Foreskin melanocyte (primary cell): ENCODE measurements at places on chromosomes 16 and 17.

- no peak for DNase-seq
Measured at GRCh38 chr16:61814726-61815347, 221.4 kb downstream of the CDH8 start.

DNA sequence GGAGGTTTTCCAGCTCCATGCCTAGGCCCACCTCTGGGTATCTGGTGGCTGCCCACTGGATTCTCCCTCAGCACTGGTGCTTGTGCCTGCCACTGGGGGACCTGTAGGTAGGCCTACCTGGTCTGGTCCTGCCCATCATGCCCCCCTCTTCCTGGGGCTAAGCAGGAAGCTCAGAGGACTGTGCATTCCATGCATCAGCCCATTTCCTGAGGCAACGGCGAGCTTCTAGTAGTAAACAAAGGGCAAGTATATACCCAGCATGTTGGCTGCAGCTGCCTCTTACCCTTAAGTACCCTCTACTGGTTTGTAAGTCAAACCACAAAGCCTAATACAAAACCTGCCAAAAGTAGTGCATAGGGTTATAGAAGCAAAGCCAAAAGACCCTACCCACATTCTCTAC, 37.5 kb downstream of the SDR42E1 start:
- peak; percentile 5 for DNase-seq

DNA sequence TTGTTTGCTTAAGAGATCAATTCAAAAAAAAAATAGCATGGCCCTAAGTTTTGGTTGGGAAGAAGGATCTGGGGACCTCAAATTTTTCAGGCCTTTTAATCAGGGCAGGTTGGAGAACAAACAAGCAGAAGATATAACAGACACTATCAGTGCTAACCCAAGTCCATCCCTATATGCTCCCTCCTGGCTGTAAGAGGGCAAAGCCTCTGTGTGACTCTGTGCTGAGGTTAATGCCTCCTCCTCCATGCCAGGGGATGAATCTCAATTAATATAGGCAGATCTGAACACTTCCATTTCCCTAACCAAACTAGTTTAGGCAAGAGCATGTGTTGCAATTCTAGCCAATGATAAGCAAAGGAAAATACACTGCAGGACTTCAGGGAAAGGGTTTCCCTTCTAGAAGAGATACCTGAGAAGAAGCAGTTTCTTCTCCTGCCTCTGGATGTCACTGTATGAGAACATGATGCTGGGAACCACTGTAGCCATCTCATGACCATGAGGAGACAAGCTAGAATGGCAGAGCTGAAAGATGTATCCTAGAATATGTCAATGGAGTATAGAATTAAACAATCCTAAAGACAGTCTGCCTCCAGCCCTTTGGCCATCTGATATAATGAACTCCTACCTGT, 76.0 kb downstream of the CHD9NB start:
- peak; percentile 13 for DNase-seq

GRCh38 chr17:64020056-64020766, at the start of gene ICAM2:
ICAM2 (minus strand) TSS chr17:64020633; CDS start chr17:64006691, 13,942 bp downstream.
- DNase-seq: no peak

GRCh38 chr16:31260136-31260931, 559 bp downstream of the ITGAM start:
- no peak for DNase-seq

- DNase-seq: no peak
Measured at GRCh38 chr16:75065521-75066149, 50.9 kb downstream of the LDHD start.

GRCh38 chr16:58339452-58339981, 44.7 kb upstream of the PRSS54 start:
- no peak for DNase-seq

DNA sequence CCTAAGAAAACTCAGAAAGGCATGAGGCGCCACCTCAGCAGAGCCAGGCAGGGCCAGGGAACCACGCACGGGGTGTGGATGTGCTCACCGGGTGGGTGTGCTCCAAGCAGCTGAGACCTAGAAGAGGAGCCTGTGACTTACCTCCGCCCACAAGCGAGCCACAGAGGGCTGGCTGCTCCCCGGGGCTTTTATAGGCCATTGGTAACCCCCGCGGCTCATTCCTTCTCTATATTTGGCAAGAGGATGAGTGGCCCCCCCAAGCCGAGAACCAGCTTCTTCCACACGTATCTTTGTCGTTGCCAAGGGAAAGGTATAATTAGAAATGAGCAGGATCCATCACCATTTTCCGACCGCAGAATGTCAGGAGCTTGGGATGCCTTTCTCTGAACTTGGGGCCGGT, at the start of gene MYH3:
MYH3 (minus strand) TSS at position 162 of the 400 bp plus-strand sequence. CDS start 2,245 bp downstream, outside the sequence.
- no peak for DNase-seq

- no peak for DNase-seq
Measured at GRCh38 chr17:4527134-4527533, 28.1 kb downstream of the MYBBP1A start.

- DNase-seq: no peak
Measured at GRCh38 chr17:61302953-61303816, 96.5 kb upstream of the TBX2 start.

GRCh38 chr16:11210260-11210659, 45.7 kb downstream of the SOCS1 start:
- no peak for DNase-seq

DNA sequence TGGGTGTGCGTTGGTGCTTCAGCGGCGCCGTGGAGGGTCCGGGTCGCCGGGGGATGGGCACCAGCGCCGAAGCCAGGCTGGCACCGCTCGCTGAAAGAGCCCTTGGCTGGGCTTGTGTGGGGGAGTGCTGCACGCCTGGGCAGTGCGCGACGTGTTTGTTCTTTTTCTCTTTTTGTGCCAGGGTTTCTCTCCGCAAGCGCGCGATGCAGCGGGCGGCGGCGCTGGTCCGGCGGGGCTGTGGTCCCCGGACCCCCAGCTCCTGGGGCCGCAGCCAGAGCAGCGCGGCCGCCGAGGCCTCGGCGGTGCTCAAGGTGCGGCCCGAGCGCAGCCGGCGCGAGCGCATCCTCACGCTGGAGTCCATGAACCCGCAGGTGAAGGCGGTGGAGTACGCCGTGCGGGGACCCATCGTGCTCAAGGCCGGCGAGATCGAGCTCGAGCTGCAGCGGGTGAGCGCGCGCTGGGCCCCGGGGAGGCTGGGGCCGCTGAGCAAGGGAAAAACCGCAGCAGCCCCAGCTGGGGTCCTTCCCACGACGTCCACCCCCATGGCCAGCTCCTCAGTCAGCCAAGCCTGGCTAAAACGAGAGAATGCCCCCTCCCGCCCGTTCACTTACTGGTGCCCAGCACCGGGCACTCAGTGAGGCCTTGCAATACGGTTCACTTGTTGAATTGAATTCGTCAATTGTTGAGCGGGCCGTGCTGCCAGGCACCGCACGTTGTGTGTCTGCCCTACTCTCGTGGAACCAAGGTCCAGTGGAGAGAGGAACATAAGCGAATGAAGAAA, 541 bp downstream of the GPT2 start:
- no peak for DNase-seq

- DNase-seq: no peak
Measured at GRCh38 chr16:79395591-79395990, 204.9 kb downstream of the MAF start.

DNA sequence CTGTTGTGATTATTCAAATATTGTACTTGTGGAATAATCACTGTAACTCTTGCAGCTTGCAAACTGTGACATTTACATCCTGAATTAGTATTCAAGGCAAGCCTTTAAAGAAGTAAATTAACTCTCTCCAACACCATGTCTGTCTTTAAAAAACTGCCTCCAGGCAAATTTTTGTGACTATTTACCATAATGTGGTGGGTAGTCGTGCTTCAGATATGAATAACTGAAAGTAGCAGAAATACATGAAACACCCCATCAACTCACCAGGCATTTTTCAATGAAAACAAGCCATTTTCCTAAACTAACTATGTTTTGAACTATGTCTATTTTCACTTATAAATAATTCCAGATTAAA, 217.4 kb upstream of the PSMD7 start:
- DNase-seq: peak; percentile 34

DNA sequence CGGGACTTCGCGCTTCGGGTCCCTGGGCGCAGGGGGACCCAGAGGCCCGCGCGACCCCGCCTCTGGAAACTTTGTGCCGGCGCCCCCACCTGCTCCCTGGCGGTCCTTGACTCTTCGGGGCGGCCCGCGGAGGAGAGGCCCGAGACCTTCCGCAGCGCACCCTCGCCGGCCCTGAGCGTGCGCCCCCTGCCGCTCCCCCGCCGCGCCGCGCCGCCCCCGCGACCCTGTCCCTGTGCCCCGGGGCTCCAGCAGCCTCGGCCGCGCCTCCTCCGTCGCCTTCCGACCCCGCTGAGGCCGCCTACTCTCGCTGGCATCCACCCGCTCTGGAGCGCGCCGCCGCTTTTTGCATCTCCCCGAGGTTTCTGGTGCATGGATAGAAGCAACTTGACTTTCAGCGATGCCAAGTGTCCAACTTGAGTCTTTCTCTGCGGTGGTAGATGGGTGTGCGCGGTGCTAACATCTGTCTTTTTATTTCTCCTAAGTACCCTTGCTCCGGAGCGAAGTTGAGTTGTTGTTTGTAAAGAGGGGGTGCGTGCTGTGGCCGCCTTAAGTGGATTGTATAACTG, 414 bp downstream of the DUSP14 start:
- peak; percentile 58 for DNase-seq

DNA sequence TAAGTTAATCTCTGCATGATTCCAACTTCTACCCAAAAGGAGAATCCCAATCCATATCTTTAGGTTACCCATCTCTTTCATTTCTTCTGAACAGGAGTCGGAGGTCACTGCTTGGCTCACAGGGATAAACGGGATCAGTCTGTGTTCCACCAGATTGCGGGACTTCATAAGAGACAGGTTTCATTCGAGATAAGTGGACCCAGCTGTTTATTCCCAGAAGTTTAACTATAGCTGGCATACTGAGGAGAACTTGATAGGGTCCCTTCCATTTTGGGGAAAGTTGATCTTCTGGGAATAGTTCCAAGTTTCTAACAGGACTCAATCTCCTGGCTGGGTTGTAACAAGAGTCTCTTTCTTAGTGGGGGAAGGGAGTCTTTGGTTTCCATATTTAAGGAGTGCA, 45.4 kb upstream of the ARL4D start:
- DNase-seq: no peak

- DNase-seq: no peak
Measured at GRCh38 chr17:58702708-58703107, 10.3 kb downstream of the RAD51C start.

GRCh38 chr17:27244491-27245223, 49.3 kb upstream of the WSB1 start:
- peak; percentile 62 for DNase-seq

DNA sequence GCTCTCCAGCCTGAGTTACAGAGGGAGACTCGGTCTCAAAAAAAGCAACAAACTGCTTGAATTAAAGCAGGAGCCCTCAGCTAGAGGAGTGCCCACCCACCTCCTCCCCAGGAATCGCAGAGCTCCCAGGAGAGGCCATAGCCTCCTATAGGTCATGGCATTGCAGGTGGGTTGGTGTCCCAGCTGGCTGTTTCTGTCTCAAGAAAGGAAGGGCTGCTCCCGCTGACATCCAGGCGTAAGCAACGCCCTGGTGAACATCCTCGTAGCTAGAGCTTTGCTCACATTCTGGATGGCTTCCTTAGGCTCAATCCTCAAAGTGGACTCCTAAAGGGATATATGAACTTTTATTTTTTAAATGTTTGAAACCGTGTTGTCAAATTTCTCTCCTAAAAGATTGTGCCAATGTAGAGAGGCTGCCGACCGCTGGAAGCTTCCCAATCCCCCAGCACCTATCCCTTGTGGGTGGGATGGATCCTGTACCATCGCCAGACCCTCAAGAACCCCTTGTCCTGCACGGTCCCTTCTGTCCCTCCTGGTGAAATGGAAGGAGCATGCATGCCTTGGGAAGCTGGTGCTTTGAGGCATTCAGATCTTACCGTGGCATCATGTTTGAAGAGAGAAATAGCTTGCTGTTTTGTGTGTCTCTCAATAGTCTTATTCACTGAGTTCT, 5.9 kb downstream of the NLRC5 start:
- DNase-seq: no peak

DNA sequence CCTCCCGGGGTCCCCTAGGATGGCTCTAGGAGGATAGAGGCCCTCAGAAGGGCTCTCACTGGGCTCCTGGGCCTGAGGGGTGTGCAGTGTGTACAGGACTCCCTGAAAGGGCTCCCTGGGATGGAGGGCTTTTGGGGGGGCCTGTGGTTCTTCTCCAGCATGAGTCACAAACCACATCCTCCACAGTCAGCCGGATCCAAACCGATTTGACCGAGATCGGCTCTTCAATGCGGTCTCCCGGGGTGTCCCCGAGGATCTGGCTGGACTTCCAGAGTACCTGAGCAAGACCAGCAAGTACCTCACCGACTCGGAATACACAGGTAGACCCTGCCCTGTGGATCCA, 4.5 kb downstream of the TRPV2 start:
- peak; percentile 67 for DNase-seq

GRCh38 chr17:51434434-51435170, 174.3 kb downstream of the UTP18 start:
- DNase-seq: no peak

GRCh38 chr17:69265873-69266272, 37.2 kb upstream of the ABCA10 start:
- DNase-seq: no peak

DNA sequence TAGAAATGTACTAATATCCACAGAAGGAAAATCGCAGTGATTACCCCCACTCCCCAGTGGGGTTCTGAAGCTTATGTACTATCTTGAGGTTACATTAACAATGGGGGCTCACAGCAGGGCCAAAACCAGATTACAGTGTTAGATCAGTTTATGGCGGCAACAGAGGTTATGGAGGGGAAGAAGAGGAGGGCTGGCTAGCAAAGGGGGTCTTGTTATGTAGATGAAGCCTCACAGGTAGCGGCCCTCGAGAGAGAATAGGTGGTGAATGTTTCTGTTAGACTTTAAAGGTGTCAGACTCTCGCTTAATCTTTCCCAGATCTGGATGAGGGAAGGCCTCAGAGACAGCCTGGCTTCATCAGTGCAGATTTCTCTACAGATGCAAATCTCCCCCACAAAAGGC, 22.2 kb downstream of the RNF112 start:
- DNase-seq: no peak

DNA sequence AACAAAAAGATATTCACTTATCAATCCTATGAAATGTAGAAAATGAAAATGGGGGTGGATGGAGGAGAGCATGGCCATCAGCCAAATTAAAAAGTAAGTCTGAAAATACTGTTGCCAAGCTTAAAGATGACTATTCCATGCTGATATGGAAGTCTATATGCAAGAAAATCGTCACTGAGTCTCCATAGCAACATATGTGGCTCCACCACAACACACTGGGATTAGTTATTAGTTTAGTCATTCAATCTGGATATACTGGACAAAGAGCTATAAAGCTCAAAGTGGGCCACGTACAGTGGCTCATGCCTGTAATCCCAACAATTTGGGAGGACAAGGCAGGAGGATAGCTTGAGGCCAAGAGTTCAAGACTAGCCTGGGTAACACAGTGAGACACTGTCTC, 24.7 kb upstream of the PSMD7 start:
- no peak for DNase-seq

- no peak for DNase-seq
Measured at GRCh38 chr17:37506678-37507077, 17.0 kb downstream of the DUSP14 start.

- DNase-seq: no peak
Measured at GRCh38 chr16:57106767-57107166, 14.4 kb downstream of the CPNE2 start.
